ENCODE measurements at places on chromosomes 13 and 19.

- DNase-seq, result no peak
These were observed 1704.7 kb downstream of the SLITRK5 start for GRCh38 chr13:89375839-89376238.

- DNase-seq, result no peak
These were observed 16.0 kb downstream of the ZC3H4 start for GRCh38 chr19:47097396-47098201.

GRCh38 chr13:39563470-39563735 is 39.6 kb downstream of the LHFPL6 start:
- no peak for DNase-seq

GRCh38 chr13:62336507-62336906 is 920.9 kb upstream of the PCDH20 start:
- DNase-seq, result no peak

DNA sequence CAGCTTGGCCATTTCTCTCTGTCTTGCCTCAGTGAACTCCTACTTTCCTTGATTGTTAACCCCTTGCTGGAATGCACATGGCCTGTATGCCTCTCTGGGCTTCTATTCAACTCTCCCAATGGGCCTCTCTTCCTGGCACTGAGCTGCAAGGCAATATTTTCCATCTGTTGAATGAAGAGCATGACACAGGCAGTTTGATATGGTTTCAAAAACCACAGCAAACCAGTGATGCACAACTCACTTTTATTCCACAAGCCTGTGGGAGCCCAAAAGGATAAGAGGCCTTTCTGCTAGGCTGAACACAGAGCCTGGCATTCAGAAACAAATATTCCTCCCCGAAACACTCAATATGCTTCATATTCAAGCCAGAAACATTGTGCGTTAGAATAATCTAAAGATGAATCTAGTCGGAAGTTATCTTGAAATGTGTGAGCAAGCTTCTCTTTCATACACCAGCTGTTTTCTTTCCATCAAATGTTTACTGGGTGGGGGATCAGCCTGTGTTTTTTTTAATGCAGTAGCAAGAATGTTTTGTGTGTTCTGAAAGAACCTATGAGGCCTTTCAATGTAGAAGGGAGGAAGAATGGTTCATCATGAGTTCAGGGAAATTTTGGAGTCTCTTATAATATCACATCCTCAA is 443.1 kb upstream of the SPRY2 start:
- DNase-seq, result no peak

- no peak for DNase-seq
These were observed 69.6 kb downstream of the STK24 start for GRCh38 chr13:98507282-98507797.

DNA sequence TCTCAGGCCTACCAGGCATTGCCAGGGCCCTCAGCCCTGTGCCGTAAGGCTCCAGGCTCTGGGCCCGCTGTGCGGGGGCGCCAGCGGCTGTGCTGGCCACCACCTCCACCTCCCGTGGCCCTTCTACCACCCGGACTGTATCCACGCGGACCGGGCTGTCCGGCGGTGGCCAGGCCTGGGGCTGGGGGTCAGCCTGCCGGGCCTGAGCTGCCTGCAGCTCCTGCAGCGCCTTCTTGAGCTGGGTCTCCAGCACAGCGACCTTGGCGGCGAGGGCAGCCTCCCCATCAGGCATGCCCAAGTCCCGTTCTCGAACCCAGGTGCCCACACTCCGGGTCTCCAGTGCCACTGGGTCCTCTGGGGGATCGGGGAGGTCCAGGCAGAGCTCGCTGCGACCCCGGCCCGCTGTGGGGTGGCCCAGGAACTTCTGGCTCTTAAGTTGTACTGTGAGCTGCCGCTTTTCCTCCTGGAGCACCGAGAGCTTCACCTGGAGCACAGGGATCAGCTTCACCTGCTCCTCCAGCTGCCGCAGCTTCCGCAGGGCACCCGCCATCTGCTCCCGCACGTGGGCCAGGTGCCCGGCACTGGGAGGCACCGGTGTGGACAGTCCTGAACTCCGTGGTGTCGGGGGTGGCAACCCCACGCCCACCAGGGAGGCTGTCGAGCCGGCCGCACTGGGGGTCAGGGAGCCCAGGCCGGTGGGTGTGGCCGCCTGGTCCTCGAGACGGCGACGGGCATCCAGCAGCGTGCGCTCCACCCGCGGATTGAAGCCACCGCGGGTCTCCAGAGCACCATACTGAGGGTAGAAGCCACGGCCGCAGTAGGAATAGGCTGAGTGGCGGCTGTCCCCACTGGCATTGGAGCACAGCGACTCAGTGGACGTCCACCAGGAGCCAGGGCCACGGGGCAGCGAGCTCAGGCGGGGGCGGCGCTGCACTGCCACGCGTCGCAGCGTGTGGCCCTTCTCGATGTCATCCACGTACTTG is 4.1 kb downstream of the KANK2 start:
- DNase-seq, result no peak

- DNase-seq, result no peak
These were observed 51.1 kb downstream of the RASL11A start for GRCh38 chr13:27321468-27322431.

Measured in stimulated activated CD4-positive, alpha-beta T cell treated with anti-CD3 and anti-CD28 coated beads, Interleukin-4, amount 100 ng/mL, for 4 hours (primary cell).